HFF-Myc (cell line): ENCODE measurements at places on chromosomes 3 and 15.

DNA sequence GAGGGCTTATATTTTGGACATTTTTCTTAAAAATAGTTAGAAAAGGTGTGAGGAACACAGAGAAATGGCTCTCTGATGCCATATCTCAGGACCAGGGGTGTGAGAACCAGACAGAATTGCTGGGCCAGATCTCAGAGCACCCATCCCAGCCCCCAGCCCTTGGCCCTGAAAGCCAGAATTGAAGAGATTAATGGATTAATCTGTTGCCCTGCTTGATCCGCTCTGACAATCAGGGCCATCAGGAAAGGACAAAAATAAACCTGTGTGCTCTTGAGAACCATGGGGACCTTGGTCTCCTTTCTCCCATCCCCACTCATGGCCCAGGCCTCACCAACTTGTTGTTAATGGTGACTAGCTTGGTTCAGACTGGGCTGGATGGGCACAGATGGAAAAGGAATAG is 113.5 kb downstream of the CADPS start:
- no peak for DNase-seq

- no peak for DNase-seq
These were observed 286.3 kb downstream of the FAM43A start for GRCh38 chr3:194971965-194972364.

DNA sequence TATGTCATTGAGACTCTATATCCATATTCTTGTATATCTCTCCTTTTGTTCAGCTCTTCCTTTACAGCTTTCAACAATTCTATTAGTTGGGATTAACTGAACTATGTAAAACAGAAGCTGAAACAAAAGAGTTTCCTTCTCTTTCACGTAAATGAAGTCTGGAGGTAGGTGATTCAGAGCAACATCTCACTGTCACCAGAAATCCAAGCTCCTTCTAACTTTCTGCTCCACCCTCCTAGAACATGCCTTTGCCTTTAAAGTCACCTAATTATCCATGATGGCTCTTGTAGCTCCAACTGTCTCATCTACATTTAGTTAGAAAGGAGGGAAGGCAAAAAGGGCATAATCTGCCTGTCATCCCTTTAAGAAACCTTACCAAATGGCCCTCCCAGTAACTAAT is 458.2 kb upstream of the MDFIC2 start:
- no peak for DNase-seq

- no peak for DNase-seq
These were observed 184.0 kb upstream of the SATB1 start for GRCh38 chr3:18609187-18609586.

- DNase-seq: no peak
These were observed 26.4 kb upstream of the MYZAP start for GRCh38 chr15:57565311-57565710.

GRCh38 chr3:160893207-160893606 is 137.2 kb downstream of the PPM1L start:
- no peak for DNase-seq

DNA sequence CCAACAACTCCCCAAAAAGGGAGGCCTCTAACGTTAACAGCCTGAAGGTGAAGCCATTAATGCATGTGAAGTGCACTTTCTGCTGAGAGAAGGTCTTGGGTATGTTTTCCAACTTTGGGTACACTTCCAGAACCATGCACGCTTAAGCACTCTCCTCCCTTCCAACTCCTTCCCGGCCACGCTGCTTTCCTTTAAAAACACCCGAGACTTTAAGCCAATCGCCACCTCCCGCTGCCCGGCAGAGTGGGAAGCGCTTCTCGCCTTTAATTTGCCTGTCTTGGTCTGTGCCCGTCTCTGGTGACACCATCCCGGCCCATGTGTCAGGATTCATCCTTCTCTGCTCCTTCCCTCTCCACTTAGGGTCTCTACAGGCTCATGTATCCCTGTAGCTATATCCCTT is 35.3 kb downstream of the ITGB5 start:
- no peak for DNase-seq

- no peak for DNase-seq
These were observed 15.4 kb downstream of the IDH2 start for GRCh38 chr15:90086868-90087268.

DNA sequence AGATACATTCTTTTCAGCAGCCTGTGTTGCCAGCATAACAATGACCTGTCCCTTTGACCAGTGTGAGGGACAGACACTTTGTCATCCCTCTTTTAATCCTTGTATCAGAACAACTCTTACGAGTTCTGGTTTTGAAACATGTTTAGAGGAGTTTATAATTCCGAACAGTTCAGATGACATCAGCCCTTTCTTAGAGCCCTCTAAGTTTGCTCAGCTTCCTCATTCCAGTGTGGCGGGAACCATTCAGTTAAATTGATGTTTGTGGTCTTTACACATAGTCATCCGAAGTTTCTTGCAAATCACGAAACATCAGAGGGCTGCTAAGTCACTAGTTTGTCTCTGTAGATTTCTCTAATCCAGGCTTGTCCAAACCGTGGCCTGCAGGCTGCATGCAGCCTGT is 102.5 kb downstream of the AKAP13 start:
- no peak for DNase-seq
